D341Med (cell line): ENCODE measurements at places on chromosomes 16 and 17.

DNA sequence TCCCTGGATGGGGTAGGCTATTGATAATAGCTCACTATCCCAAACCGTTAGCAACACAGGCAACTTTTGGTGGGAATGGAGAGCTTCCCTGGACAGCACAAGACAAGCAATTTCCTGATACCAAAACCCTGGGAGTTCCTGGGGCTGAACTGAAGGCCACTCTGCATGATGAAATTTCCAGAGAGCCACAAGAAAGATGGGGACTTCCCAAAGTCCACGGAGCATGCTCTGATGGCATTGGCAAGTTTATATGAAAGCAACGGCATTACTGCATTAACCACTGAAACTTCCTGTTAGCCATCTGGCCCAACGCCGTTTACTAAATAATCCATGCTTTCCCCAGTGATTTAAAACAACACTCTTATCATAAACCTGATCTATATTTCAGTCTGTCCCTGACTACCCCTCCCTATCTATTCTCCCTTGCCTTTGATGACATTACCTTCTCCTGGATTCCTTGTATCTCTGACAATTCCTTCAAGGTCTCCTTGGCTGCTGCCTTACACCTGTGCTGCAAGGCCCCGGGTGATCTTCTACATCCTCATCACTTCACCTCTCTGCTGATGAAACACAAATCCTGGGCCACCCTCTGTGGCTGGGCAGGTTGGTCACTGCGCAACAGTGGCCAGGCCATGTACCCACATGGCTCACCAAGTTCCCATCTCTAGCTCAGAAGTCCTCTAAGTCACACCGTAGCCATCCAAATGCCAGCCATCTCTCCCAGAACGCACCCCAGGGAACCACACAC is 108.5 kb upstream of the RCVRN start:
- DNase-seq: no peak

DNA sequence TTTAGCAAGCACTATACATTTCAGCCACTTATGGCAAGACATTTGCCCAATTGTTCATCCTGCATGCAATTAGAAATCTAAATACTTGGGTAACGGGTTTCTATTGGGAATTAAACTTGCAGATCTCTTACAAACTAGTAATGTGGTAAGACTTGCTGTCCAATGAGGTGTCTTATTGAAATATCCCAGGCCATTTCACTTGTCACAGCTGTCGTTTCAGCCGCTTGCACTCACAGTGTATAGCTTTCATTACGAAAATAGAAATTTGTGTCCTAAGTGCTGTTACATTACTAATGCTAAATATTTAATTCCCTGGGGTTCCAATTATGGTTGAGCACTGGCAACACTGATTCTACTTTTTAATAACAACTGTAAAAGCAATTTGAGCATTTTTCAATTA is 40.3 kb upstream of the IRX5 start:
- DNase-seq: no peak

- no peak for DNase-seq
These were observed 837.3 kb upstream of the SOX9 start for GRCh38 chr17:71283486-71283885.

DNA sequence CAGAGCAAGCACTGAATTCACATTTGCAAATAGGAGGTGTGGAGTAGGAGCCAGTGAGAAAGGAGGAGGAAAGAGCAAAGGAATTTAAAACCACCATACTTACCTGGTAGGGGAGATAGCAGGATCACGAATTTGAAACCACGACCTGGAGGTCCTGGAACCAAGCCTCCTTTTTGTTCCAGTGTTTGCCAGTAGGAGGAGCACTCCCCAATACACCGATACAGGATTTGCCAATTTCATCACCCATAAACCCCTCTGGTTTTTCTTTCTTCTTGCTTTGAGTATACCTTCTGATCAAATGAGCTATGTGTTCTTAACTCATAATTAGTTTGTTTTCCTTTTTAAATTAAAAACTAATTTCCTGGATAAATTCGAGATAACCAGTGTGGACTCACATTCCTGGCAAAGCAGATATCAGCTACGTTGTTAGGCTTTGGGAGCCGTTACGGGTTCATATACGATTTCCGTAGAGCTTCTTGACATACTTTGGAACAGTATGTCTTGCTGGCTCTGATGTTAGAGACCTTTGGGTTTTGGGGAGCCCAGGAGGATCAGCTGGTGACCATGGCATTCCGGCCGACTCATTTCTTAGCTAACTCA is 22.7 kb downstream of the BCO1 start:
- peak; percentile 45 for DNase-seq

DNA sequence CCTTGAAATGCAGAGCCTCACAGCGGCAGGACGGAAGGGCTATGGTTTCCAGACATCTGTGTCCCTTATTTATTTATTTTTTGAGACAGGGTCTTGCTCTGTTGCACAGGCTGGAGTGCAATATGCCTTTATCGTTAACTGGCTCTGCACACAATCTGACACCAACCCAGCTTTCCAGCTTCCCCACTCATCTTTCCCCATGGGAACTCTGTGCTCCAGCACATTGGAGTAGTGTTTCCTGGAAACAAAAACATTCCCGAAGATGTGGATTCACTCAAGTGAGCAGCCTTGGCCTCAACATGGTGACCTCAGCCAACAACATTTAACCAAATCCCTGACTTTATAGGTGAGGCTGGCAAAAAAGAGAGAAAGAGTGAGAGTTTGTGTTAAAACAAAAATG is 307.1 kb downstream of the TMEM114 start:
- no peak for DNase-seq

GRCh38 chr17:59503500-59503899 is 61.9 kb upstream of the DHX40 start:
- no peak for DNase-seq

DNA sequence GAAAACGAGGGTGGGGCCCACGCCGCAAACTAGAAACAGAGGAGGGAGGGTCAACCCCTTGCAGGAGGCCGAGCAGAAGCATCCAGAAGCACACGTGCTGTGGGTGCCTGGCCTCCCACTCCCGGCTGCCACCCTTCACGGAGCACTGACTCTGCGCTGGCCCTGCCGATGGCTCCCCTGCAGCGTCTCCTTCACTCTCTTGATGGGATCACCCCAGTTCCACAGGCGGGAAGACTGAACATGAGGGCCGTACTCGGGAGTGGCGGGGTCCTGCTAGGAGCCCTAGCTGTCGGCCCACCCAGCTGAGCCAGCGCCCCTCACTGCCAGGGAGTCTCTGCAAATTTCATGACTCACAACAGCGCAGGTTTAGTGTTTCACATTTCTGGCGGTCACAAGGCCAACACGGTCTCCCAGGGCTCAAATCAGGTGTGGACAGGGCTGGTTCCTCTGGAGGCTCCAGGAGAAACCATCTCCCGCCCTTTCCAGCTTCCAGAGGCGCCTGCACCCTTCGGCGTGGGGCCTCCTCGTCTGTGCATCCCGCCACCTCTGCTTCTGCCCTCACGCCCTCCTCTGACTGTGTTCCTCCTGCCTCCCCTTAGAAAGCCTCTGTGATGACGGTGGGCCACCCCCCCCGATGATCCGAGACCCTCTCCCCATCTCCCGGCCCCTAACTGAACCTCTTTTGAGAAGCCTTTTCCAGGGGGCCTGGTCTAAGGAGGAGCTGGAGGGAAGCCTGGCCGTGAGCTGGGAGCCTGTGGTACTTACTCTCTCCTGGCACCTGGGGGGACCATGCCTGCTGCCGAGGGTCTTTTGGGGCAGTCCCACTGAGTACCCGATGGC is 2.0 kb downstream of the PTX4 start:
- DNase-seq: no peak

DNA sequence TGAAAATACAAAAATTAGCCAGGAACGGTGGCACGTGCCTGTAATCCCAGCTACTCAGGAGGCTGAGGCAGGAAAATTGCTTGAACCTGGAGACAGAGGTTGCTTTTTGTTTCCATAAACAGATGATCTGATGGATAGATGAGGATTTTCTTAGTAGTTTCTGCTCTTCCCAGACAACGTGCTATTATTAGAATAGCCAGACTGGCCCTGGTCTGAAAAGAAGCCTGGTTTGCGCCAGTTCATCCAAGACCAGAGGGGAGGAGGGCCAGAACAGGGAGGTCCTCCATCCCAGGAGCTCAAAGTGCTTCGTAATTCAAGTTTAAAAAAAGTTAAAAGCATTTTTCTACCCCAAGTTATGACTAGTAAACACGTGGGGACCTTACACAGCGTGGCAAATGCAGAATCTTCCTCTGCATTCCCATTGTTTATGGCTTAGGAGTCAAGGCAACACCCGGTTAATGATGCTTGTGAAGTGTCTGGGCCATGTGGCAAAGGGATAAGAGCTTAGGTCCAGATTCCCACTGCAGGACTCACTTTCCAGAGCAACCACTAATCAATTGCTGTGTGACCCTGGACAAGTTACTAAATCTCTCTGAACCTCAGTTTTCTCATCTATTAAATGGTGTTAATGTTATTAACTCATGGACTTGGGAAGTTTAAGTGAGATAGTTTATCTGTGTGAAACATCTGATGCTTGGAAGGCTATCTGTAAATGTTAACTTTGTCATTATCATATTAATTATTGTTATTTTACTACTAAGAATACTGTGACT is 205.4 kb downstream of the CCDC182 start:
- DNase-seq: no peak

- no peak for DNase-seq
These were observed 3.6 kb downstream of the COX10 start for GRCh38 chr17:14072881-14073280.

DNA sequence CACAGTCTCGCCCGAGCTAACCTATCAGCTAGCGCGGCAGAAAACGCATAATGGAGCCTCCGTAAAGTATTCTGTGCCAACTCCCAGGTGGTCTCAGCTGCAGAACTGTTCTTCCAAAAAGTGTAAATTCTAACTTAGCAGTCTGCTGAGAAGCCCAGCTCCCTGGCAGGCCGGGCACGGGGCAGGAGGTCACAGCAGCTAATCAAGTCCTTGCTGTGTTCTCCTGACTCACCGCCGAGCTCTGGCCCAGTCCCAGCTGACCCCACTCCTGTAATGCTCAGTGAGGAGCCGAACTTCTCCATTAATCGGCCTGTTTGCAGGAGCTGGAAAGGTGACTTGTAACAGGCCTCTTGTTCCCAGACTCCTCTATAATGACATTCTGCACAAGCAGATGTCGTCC is 193.3 kb downstream of the IRX3 start:
- DNase-seq: no peak

DNA sequence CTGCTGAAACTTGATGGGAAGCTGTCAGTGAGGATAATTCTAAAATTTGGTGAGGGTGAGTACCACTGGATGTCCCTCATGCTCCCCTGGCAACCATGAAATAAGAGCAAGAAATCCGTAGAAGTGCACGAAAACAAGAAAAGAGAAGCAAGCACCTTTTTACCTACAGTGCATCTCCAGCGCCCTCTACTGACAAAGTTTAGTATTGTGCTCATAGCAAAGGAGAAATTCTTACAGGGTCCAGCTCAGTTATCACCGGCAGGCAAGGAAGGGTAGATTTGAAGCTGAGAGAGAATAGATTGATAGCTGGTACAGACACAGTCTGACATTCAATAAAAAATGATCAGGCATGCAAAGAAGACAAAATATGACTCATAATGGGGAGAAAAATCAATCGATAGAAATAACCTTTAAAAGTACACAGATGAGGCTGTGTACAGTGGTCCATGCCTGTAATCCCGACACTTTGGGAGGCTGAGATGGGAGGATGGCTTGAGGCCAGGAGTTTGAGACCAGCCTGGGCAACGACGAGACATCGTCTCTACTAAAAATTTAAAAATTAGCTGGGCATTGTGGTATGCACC is 28.3 kb upstream of the TEX2 start:
- no peak for DNase-seq

DNA sequence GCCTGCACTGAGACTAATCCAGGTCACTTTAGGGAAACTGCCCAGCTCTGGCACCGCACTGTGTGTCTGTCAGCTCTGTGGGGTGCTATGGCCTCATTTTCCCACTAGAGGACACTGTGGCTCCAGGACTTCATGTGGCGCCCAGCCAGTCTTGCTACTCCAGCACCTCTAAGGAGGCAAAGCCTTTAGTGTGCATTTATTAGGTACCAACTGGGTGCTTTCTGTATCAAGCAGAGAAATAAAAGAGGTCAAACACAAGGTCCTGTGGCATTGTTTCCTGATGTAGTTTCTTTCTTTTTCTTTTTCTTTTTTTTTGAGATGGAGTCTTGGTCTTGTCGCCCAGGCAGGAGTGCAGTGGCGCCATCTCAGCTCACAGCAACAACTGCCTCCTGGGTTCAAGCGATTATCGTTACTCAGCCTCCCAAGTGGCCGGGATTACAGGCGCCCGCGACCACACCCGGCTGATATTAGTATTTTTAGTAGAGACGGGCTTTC is 12.5 kb upstream of the RHBDL3 start:
- DNase-seq: peak; percentile 90

GRCh38 chr17:8360260-8360659 is 16.2 kb downstream of the KRABD2 start:
- no peak for DNase-seq

GRCh38 chr17:61382796-61383688 is 16.6 kb upstream of the TBX2 start:
- DNase-seq: no peak

DNA sequence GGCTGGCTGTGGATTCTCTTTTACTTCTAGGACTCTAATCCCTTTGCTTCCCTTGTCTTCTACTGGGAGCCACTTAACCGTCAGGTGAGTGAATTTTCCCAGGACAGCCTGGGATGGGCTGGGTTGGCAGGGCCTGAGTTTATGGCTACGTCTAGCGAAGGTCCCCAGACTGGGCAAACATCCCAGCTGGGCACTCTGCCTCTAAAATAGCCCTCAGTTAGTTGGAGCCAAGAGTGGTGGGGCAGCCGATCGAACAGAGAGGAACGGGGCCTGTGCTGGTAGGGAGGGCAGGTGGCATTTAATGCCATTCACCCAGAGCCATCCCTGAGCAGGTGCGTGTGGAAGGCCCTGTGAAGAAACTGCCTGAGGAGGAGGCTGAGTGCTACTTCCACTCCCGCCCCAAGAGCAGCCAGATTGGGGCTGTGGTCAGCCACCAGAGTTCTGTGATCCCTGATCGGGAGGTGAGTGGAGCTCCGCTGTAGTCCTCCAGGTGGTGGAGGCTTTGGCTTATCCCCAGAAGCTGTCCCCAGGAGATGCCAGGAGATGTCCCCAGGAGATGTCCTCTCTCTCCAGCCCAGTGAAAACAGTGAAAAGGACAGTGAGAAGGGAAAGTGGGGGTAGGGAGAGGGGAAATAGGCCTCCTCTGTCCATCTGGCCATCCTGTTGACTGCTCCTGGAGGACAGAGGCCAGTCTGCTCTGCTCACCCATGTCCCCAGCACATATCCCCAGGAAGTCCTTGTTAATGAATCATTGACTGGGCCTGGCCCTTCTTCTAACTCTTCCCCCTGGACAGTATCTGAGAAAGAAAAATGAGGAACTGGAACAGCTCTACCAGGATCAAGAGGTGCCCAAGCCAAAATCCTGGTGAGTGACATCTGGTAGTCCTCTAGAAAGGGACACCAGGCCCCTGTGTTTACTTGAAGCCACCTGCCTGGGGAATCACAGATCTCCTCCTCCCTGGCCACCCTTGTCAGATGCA is 4.4 kb downstream of the PNPO start:
- DNase-seq: no peak

- DNase-seq: no peak
These were observed 86.1 kb downstream of the ZFHX3 start for GRCh38 chr16:72961863-72962262.

- no peak for DNase-seq
These were observed 51.4 kb upstream of the ENDOV start for GRCh38 chr17:80363518-80364090.

GRCh38 chr16:89495121-89495520 is 4.8 kb upstream of the ANKRD11 start:
- no peak for DNase-seq

GRCh38 chr16:11996433-11997330 is 20.1 kb downstream of the SNX29 start:
- no peak for DNase-seq

- DNase-seq: no peak
These were observed 69.7 kb upstream of the RPL38 start for GRCh38 chr17:74133740-74134139.
